Tibial nerve (tissue), 4 donors: ENCODE measurements at places on chromosomes 2 and 18.

DNA sequence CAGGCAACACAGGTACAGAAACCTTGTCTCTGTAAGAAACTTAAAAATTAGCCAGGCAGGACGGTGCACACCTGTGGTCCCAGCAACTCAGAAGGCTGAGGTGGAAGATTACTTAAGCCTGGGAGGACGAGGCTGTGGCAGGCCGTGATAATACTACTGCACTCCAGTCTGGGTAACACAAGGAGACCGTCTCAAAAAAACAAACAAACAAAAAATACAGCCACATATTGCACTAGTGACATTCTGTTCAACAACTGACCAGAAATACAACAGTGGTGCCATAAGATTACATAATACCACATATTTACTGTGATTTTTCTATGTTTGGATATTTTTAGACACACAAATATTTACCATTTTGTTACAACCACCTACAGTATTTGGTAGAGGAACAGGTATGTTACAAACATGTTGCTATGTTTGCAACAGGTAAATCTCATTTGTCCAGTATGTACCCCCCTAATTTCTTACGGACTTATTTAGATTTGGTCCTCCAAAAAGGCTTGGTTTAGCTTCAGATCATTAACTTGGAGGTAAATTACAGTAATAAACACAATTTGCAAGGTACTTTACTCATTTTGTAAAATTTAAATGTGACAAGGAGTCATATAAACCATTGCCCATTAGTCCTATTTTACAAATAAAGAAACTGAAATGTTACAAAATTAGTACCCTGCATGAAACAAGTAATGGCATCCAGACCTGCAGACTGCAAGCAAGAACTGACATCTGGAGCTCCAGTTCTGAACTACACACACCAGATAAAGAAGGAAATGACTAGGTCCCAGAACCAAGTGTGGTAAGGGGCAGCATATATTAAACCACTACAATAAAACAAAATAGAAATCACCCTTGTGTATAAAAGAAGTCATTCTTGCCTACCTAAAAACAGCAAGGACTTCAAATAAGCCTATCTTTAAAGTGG lies 36.8 kb downstream of the TRIP12 start:
- no peak overlapping the region for H3K4me3 ChIP-seq
- DNase-seq = no peak
- H3K27me3 ChIP-seq = no peaks in the 10 kb centered on the region

GRCh38 chr2:21067125-21067524 lies 23.3 kb upstream of the APOB start:
- H3K27me3 ChIP-seq = no peaks in the 10 kb centered on the region
- no peaks in the 10 kb centered on the region for H3K36me3 ChIP-seq
- no peak overlapping the region for H3K4me3 ChIP-seq

DNA sequence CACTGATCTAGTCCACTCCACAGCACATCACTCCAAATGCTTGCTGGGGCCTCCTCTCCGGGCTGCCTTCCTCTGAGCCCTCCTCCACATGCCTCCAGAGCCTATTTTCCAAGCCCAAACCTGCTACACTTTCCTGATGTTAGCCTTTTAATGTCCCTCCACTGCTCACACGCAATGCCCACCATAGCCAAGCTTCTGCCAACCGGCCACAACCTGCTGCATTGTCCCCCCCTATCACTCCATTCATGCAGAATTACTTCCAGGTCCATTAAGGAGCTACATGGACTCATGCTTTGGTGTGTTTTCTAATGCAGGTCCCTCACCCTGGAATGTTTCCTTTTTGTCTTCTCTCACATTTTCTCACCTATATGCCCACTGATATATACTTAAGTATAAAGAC lies 129.3 kb downstream of the MARCHF4 start:
- no peaks in the 10 kb centered on the region for H3K27me3 ChIP-seq
- DNase-seq = no peak
- H3K36me3 ChIP-seq = no peaks in the 10 kb centered on the region
- H3K4me3 ChIP-seq = no peak overlapping the region
- H3K4me1 ChIP-seq = no peaks in the 10 kb centered on the region

DNA sequence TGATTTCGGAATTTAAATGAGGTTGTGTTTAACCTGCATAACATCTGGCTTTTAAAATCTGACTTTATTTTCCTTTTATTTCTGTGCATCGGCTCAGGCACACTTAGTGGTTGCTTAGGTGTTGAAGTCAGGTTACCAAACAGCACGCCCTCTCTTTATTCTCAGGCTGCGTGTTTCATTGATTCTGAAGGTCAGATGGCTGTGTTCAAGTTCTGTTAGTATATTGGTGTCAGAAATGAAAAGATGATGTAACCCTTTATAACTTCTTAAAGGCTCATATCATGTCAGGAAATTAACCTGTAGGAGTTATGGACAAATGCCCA lies 246.5 kb downstream of the LDLRAD4 start:
- no peaks in the 10 kb centered on the region for H3K27me3 ChIP-seq
- no peak overlapping the region for H3K27ac ChIP-seq
- no peaks in the 10 kb centered on the region for H3K36me3 ChIP-seq
- H3K4me1 ChIP-seq = peaks cover 18% of the 10 kb centered on the region
- no peak for DNase-seq

DNA sequence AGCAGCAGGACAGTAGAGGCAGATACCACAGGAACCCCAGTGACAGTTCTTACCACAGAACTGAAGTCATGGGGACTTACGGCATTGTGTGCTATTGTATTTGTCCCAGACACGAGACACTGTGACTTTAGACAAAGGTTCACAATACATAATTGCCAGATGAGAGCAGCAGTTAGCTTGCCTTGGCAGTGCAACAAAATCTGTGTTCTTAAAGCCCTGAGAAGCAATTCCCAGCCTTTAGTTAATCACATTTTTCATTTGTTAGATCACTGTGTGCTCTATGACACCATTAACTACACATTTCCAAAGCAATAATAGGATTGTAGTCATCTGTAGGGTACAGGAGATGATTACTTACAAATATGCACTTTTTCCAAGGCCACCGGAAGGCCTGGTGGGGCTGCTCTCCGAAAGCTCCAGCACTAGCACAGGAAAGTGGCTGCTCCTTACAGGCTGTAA lies 97.5 kb upstream of the LDLRAD4 start:
- H3K36me3 ChIP-seq = peaks cover 35% of the 10 kb centered on the region
- peak overlapping the region; percentile 32 for H3K27ac ChIP-seq
- no peaks in the 10 kb centered on the region for H3K27me3 ChIP-seq

DNA sequence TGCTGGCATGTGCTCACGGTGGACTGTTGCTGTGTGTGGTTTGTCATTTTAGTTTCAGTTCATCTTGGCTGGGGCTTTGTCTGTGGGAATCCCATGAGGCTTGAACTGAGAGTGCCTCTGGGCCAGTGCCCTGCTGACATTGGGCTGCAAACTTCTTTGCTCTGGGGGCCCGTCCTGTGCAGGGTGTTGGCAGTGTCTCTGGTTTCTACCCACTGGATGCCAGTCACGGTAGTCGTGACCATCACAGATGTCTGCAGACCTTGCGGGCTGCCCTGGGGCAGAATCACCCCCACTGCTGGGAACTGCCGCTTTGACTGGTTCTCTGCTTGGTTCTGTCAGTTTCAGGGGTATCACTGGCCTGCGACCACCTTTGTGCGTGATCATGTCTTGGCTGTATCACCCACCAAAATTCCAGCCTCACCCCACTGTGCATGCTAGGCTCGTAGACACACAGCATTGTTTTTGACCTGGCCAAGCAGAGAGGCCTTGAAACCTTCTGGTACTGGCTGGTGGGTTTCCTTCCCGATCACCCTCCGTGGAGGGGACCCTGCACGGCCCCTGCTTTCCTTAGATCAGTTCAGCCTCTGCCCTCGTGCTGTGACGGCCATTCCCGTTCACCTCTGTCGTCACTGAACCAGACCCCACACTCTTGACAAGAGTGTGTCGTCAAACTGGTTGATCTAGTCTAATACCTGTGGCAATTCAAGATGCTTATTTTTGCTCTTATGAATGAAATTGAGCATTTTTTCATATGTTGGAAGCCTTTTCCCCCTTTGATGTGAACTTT lies 57.6 kb downstream of the KCNG2 start:
- no peak overlapping the region for H3K27ac ChIP-seq
- H3K36me3 ChIP-seq = no peaks in the 10 kb centered on the region
- no peaks in the 10 kb centered on the region for H3K4me1 ChIP-seq
- no peak overlapping the region for H3K4me3 ChIP-seq

GRCh38 chr2:106876699-106877098 lies 9.3 kb downstream of the ST6GAL2 start:
- DNase-seq = no peak
- H3K4me1 ChIP-seq = no peaks in the 10 kb centered on the region
- no peak overlapping the region for H3K4me3 ChIP-seq
- H3K36me3 ChIP-seq = no peaks in the 10 kb centered on the region
- no peak overlapping the region for H3K27ac ChIP-seq

DNA sequence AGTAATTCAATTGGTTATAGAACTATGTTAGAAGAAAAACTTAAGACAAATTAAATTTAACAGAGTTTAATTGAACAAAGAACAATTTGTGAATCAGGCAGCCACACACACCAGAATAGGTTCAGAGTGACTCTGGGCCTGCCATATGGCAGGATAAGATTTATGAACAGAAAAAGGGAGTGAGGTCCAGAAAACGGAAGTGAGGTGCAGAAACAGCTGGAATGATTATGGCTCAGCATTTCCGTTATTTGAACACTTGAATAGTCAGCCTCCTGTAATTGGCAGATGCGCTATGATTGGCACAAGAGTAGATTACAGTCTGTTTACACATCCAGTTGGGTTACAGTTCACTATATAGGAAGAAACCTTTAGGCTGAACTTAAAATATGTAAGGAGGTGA lies 99.0 kb downstream of the MBD2 start:
- H3K27me3 ChIP-seq = no peaks in the 10 kb centered on the region
- H3K36me3 ChIP-seq = no peaks in the 10 kb centered on the region
- no peak overlapping the region for H3K27ac ChIP-seq

GRCh38 chr2:6449343-6449742 lies 416.4 kb downstream of the CMPK2 start:
- no peak overlapping the region for H3K27ac ChIP-seq
- no peaks in the 10 kb centered on the region for H3K27me3 ChIP-seq

DNA sequence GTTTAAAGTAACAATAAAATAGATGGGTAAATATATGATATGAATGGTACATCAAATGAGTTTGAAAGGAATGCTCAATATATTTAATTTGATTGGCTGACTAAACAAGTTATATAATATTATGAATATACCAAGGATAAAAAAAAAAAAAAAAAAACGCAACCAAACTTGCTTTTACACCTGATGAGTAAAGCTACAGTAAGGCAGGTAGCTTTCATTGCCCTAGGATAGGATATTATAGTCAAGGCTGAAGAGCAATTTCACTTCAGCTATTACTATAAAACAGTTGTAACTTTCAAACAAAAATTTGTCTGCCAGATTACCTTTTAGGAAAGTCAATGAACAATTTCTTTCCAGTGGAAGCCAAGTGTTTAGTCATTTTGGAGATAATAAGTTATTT lies 56.8 kb upstream of the PEX13 start:
- peaks cover 11% of the 10 kb centered on the region for H3K36me3 ChIP-seq
- H3K4me1 ChIP-seq = no peaks in the 10 kb centered on the region
- H3K27me3 ChIP-seq = no peaks in the 10 kb centered on the region

DNA sequence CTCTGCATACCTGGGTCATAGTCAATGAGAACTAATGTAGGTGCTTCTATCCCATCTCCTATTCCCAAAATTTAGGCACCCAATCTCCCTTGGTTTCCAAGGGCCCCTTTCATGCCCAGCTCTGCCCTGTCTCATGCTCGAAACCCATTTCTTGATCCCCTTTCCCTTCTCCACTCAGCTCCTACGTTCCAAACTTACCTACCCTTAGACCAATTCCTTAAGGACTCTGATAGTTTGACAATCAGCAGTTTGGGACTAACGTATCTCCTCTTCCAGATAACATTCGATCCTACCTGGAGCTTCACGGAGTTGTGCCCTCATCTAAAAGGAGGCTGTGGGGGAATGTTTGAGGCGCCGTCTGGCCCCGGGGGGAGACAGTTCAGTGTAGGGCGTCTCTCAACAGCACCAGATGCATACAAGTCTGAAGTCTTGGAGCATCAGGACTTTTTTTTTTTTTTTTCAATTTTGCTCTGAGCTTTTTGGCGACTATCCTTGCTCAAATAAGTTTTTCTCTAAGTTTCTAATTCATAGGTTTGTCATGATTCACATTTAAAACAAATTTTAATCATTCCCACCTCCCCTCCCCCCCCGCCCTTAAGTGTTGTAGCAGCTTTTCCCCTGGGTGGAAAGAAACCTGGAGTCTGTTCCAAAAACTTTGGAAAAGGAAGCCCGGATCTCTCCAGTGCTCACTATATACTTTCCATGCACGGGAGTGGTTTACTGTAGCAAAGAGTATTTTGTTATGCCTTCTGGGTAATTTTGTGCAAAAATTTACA lies 141.2 kb upstream of the LGALSL start:
- peaks cover 14% of the 10 kb centered on the region for H3K4me1 ChIP-seq
- DNase-seq = no peak
- H3K27me3 ChIP-seq = no peaks in the 10 kb centered on the region
- no peaks in the 10 kb centered on the region for H3K36me3 ChIP-seq

DNA sequence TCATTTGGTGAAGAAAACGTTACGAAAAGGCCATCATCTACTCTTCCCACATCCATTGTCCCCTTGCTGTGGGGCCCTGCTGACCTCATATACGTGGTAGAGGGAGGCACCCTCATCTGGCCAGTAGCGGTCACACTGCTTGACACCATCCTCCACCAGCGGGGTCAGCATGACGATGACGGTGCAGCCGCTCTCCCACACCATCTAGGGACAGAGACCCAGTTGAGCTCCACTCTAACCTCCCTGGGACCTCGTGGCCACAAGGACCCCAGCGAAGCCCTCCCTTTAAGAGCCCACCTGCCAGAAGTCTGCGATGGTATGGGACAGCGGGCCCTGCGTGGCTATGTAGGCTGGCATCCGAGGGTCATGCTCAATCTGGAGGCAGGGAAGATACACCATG lies 13.1 kb downstream of the PTPRN start:
- no peak for DNase-seq
- H3K27me3 ChIP-seq = no peaks in the 10 kb centered on the region
- no peaks in the 10 kb centered on the region for H3K36me3 ChIP-seq
- peaks cover 25% of the 10 kb centered on the region for H3K4me1 ChIP-seq

DNA sequence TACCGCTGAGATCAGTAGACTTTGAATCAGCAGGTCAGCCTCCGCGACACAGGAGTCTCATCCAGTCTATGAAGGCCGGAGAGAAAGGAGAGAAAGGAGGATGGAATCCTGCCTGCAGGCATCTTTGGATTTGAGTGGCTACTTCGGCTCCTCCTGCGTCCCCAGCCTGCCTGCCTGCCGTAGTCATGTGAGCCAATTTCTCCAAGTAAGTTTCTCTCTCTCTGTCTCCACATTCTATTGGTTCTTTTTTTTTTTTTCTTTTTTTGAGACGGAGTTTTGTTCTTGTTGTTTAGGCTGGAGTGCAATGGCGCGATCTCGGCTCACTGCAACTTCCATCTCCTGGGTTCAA lies 16.7 kb downstream of the PDCD1 start:
- no peaks in the 10 kb centered on the region for H3K36me3 ChIP-seq
- H3K27ac ChIP-seq = no peak overlapping the region
- no peak for DNase-seq
- H3K4me3 ChIP-seq = no peak overlapping the region
- peaks cover 16% of the 10 kb centered on the region for H3K4me1 ChIP-seq

- peak within 1 kb of the TSS; percentile 50 for H3K27ac ChIP-seq
- peaks cover 48% of the 10 kb centered on the region for H3K27me3 ChIP-seq
- peak within 1 kb of the TSS; percentile 64 for H3K4me3 ChIP-seq
- H3K4me1 ChIP-seq = no peaks in the 10 kb centered on the region
Measured at GRCh38 chr18:657311-658000, at the start of gene TYMS. Gene TYMS (plus strand): TSS chr18:657653. CDS start chr18:657743, 90 bp downstream.
